ENCODE measurements at places on chromosomes 12 and 14.

GRCh38 chr12:47615711-47616110 lies 90.1 kb downstream of the RPAP3 start:
- DNase-seq: no peak

GRCh38 chr12:53094394-53094787 lies 3.1 kb upstream of the IGFBP6 start:
- DNase-seq: no peak

DNA sequence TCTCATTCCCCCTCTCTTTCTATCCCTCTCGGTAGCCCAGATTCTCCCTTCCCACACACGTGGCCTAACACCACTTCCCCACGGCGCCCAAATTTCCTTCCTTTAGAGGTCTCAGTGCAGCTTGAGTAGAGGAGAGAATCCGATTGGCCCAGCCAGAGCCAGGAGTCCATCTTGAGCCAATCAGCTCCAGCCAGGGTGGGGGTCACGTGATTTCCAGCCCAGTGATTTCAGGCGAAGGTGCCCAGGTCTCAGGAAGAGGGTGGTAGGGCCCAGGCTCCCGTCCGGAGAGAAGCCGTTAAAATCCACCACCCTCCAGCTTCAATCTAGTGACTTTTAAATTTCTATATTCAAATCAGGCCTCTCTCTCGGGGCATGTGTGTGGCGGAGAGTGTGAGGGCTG lies 45.2 kb upstream of the MYL2 start:
- no peak for DNase-seq

DNA sequence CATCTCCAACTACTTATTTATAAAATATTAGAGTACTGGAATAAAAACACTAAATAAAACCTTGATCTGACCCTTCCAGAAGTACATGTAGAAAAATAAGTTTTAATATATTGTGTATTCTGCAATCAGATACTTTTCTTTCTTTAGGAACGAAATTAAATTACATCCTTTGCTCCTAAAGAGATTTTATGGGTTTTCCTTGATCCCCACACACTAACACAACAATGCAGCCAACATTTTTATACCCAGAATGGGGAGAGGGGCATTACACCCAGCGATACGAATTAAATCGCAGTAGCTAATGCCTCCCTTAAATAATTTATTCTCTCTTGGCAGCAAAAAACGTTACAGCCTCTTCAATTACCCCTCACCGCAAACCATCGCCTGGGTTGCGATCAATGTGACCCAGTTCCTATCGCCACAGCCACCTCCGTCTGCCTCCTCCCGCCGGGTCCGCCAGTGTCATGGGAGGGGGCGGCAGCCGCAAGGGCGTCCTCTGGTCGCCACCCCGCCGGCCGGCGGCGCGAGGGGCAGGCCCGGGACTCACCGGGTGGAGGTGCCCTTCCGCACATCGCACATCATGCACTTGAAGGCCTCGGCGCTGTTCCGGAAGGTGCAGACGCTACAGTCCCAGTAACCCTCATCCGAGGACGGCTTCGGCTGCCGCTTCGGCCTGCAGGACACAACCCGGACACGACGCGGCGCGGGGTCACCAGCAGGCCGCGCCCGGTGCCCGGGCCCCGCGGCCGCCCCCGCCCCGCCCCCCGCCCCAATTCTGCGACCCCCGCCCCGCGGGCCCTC lies 796 bp downstream of the YAF2 start:
- DNase-seq: peak; percentile 85

Data from HCEC 1CT (cell line).